ENCODE measurements at places on chromosomes 3 and 15.
A peak's percentile ranks its signal among the peaks of the same experiment; 100 is the strongest.

DNA sequence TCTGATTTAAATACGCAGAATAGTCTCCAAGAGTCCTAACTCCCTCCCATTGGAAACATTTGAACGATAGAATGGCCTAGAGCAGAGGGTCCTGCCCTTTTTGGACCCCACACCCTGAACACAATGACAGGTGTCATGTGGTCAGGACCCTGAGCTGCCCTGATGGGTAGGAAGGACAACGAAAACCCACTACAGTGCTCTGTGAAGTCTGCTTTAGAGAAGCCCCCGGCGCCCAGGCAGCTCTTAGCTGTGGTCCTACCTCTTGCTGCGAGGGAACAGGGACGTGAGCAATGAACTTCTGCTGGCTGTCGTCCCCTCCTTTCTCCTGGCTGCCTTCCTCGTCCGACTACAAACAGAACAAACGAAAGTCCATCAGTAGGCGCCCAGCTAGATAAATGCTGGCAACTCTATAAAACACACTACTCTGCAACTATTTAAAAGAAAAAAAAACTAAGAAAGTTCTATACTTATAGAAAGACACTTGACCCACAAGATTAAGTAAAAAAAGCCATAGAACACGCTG, 8.7 kb upstream of the RAB43 start:
- DNase-seq = no peak

GRCh38 chr15:66600240-66600627, 34.4 kb upstream of the LCTL start:
- no peak for DNase-seq

GRCh38 chr15:39704689-39705088, 78.0 kb downstream of the FSIP1 start:
- no peak for DNase-seq

DNA sequence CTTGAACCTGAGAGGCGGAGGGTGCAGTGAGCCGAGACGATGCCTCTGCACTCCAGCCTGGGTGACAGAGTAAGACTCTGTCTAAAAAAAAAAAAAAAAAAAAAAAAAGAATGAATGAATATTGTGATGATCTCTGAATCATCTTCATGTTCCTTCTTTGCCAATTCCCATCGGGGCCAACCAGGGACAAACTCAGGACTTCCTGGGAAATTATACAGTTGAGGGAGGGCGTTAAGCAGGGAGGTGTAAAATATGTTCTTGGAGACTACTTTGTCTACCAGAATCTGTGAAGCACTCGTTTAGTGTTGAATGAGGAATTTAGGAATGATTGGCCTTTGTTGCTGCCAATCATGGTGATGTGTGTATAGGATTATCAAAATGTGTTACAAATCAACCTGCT, 210.6 kb downstream of the PTPRG start:
- no peak for DNase-seq

DNA sequence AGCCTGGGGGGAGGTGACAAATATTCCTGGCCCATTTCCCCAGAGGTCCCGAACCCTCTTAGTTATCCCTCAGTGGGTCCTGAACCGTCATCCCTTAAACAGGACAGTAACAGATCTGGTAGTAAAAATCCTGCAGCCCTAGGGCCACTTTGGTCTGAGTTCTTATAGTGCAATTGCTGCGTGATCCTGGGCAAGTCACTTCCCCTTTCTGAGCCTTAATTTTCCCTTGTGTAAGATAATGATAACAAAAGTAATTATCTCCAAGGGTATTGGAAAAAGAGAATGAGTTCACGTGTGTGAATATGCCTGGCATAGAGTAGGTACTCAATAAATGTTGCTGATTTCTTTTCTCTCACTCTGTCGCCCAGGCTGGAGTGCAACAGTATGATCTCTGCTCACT, 2.9 kb upstream of the JAGN1 start:
- no peak for DNase-seq

DNA sequence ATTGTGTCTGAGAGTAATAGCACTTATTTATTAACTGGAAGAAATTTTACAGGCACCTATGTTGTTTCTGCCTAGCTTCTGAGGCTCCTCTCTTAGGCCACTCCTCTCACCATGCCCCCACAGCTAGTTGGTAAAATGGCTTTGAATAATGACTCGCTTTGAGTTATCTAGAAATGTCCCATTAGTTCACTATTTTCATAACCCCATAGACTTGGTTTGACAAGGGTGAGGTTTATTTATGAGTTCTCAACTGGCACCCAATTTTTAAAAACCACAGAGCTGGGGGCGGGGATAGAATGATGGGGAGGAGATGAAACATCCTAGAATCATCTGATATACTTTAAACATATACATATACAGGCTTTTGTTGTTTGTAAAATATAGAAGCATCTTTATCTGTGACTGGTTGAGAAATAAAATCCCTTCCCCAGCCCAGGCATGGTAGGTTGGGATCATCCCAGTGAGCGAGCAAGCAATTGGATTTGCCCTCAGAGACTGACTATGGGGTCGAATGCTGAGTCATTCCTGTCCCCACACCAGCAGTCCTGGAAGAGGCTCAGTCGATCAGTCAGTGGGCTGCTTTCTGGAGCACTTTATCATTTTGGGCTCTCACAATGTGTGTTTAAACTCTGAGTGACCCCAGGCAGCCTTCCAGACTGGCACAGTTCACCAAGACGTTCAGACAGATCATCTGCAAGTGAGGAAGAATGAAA, 60.2 kb upstream of the TSEN2 start:
- DNase-seq = peak; percentile 70

GRCh38 chr3:114642951-114643741, 349.3 kb downstream of the TIGIT start:
- DNase-seq = no peak

DNA sequence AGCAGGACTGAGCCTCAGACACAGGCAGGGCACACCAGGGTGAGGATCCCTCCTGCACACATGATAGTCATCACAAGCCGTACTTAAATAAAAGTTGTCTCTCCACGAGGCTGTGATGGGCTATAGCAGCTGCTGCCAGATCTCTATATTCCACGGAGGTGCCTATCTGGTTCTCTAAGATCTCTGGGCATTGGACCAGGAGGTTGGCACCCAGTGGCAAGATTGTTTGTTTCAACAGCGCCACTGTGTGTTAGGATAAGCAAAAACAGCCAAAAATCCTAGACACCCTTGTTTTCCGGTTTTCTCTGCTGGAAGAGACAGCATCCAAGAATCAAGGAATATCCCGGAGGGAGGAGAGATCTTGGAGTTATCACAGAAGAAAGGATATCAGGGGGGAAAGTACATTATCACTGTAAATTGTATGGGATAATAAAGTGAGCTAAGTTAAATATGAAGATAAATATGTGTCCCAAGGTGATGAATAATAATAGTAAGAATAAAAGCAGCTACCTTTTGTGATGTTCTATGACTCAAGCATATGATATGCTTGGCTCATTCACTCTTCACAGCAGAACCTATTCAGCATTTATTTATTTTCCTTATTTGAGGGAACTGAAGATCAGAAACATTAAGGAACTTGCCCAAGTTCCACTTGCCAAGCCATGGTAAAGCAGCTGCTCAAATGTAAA, 90.6 kb upstream of the AKAP13 start:
- no peak for DNase-seq

GRCh38 chr15:70306081-70306480, 208.4 kb upstream of the TLE3 start:
- no peak for DNase-seq

GRCh38 chr15:72725446-72725845, 39.4 kb downstream of the BBS4 start:
- no peak for DNase-seq

- no peak for DNase-seq
Observed at GRCh38 chr15:96416218-96416933, 85.9 kb downstream of the NR2F2 start.

DNA sequence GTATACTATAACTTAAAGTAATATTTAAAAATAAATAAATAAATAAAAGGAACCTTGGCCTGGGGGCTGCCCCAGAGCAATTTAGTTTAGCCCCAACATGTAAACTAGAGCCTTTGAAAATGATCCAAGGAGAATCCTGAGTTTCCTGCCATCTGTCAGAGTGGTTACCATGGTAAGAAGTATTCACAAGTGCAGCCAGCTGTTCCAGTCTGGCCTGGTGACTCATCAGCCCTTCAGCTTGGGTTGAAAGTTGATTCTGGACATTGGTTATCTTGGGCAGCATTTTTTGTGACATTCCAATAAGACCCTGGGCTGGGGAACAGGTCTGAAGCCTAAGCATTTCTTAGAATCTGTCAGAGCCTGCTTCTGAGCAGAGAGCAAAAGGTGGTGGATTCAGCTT, 72.7 kb upstream of the LRTM1 start:
- no peak for DNase-seq

DNA sequence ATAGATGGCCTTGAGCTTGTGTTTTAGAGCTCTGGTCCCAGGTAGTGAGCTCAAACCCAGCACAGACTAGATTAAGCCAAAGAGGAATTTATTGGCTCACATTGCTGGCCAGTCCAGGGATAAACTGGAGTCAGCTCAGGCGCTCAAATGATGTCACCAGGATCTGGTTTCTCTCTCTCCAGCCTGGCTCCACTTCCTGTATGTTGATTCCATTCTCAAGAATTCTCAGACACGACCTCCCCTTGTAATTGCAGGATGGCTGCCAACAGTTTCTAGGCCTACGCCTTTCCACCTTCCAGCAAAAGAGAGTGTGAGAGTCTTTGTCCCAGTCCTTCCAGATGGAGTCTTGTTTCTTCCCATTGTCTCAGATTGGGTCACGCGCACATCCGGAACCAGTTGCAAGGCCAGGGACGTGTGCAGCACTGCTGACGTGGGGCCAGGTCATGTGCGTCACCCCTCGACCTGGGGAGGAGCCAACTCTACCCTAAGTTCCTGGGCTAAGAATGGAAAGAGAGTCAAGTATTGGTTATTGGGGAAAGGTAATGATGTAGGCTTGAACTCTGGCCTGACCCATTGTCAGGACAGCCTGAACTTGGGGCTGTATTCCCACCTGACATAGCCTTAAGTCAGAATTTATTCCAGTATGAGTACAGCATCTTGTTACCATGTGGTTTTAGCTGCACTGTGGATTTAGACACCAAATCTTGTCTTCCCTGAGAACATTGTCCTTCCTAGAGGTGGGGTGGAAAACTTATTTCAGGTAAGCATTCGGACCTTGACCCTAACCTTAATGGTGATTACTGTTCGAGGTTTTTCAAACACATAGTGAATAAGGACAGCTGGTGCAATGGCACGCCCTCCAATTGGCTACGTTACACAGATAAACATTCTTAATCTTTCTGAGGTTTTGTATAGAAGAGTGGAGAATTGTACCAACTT, 31.6 kb downstream of the CACNA1D start:
- no peak for DNase-seq

Measured in activated CD8-positive, alpha-beta memory T cell treated with anti-CD3 and anti-CD28 coated beads, Interleukin-2, amount 50 U/mL, for 48 hours (primary cell).